Large intestine (tissue), 12 donors: ENCODE measurements at places on chromosomes 11 and 22. TPM values are rescaled to one million over a fixed set of nuclear protein-coding genes. Genes with fewer than 3 reads are reported as not detected.

DNA sequence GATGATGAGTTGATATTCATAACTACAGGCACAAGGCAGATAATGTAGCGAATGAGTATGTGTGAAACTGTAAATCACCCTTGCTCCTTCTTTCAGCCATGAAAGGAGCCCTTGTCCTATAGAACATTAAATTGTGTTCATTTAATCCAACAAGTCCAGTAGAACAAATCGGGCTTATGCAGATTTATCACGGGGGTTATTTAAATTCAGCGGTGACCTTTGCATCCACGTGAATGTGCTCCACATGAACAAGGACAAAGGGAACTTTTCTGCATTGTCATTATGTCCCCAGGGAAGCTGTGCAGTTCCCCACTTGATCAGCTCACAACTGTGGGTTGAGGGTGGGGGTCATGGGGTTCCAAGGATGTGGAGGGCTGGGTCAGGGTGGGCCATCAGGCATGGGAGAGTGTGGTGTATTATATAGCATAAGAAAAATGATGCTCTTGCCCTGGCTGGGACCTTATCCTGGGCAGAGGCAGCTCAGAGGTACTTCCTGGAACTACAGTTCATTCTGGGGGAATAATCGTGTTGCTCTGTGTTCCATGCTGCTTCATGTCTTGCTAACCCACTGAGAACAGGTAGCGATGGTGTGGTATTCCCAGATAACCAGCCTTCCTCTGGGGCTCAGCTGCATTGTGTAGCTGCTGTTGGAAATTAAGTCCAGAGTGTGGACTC, 306.6 kb downstream of the FAT3 start:
- no peaks in the 10 kb centered on the region for H3K36me3 ChIP-seq
- no peak for DNase-seq
- no peak overlapping the region for H3K4me3 ChIP-seq
- no peak overlapping the region for H3K27ac ChIP-seq

DNA sequence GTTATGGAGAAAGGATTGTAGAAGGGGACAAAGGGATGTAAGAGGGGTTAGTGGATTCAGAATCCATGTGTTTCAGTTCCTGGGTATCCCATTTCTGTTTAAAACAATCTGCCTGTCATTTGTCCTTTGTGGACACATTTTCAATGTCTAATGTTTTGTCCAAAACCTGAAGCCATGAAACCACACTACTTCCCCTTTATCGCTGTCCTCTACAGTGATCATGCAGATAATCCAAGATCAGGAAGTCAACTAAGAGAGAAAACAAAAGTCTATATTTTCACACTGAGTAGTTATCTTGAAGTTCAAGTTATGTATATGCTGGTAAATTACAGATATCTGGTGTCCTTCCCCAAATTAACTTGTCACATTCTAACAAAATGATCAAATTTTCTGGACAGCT, 457.0 kb downstream of the NTM start:
- H3K27ac ChIP-seq, result no peak overlapping the region
- H3K27me3 ChIP-seq, result peaks cover 5% of the 10 kb centered on the region
- H3K4me1 ChIP-seq, result no peaks in the 10 kb centered on the region
- H3K4me3 ChIP-seq, result no peak overlapping the region

- no peak overlapping the region for H3K27ac ChIP-seq
- no peaks in the 10 kb centered on the region for H3K36me3 ChIP-seq
- DNase-seq, result peak; percentile 63
- H3K27me3 ChIP-seq, result no peaks in the 10 kb centered on the region
- no peaks in the 10 kb centered on the region for H3K4me1 ChIP-seq
These were observed 56.0 kb downstream of the COPB1 start for GRCh38 chr11:14443638-14444037.

GRCh38 chr11:118912742-118913410, 12.8 kb downstream of the BCL9L start:
- peaks cover 7% of the 10 kb centered on the region for H3K36me3 ChIP-seq
- H3K27me3 ChIP-seq, result no peaks in the 10 kb centered on the region
- peaks cover 93% of the 10 kb centered on the region for H3K4me1 ChIP-seq
- no peak for DNase-seq
- no peak overlapping the region for H3K4me3 ChIP-seq

- no peaks in the 10 kb centered on the region for H3K4me1 ChIP-seq
- no peak overlapping the region for H3K4me3 ChIP-seq
- DNase-seq, result no peak
- no peaks in the 10 kb centered on the region for H3K36me3 ChIP-seq
- no peak overlapping the region for H3K27ac ChIP-seq
- H3K27me3 ChIP-seq, result no peaks in the 10 kb centered on the region
These were observed 363.6 kb downstream of the BRD1 start for GRCh38 chr22:49464037-49464436.

DNA sequence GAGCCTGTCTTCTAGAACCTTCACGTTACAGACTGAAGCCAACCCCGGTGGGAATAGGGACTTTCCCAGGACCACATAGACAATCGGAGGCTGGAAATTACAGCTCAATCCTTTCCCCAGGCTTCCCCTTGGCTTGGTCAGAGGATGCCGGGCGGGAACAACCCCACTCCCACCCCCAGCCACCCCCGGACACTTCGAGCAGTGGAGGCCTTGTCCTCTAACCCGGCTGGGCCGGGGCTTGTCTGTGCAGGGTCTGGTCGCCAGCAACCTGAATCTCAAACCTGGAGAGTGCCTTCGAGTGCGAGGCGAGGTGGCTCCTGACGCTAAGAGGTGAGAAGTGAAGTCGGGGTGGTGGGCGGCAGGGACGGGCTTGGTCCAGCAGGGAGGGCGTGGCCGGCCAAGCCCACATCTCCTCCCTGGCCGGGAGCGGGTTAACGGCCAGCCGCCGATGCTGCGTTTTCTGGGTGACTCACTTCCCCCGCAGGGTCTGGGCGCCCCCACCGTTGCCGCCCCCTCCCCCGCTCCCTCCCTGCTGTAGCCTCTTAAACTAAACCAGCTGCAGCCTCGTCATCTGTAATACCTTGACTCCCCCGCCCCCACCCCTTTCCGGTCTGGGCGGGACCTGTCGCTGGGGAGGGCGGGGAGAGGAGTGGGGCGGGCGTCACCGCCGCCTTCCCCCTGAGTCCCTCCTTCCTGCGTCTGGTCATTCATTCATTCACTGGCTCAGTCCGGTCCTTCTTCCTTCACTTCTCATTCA, 1.5 kb downstream of the LGALS1 start:
- H3K4me1 ChIP-seq, result peaks cover 26% of the 10 kb centered on the region
- peak overlapping the region; percentile 52 for H3K4me3 ChIP-seq
- peaks cover 9% of the 10 kb centered on the region for H3K36me3 ChIP-seq
- DNase-seq, result peak; percentile 82
- no peaks in the 10 kb centered on the region for H3K27me3 ChIP-seq

DNA sequence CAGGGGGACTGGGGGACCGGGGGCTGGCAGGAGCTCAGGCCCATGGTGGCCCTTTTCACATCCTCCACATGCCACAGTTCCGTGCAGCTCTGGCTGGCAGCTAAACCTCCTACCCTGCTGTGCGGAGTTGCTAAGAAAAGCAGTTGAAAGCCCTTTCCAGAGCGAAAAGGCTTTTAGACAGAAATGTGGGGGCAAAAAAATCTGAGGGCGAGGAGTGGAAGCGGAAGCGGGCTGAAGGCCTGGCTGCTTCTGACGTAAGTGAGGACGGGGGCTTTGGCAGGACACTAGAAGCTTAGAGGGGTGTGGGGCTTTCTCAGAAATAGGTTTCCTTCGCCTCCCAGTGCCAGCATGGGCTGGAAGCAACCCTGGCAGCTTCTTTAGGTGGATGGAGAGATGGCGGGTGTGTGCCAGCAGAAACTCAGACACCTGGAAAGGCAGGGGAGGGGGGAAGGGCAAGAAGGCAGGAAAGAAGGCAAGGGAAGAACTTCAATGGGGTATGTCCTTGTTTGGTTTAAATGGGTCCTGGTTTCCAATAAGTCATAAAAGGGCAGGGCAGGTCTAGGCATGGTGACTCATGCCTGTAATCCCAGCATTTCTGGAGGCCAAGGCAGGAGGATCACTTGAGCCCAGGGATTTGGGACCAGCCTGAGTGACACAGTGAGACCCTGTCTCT, 11.2 kb upstream of the DGKZ start:
- no peaks in the 10 kb centered on the region for H3K36me3 ChIP-seq
- no peak for DNase-seq
- H3K4me1 ChIP-seq, result peaks cover 24% of the 10 kb centered on the region
- no peak overlapping the region for H3K27ac ChIP-seq

GRCh38 chr11:116482716-116483115, 290.1 kb downstream of the BUD13 start:
- no peak overlapping the region for H3K4me3 ChIP-seq
- H3K27me3 ChIP-seq, result no peaks in the 10 kb centered on the region
- peak; percentile 83 for DNase-seq
- peak overlapping the region; percentile 61 for H3K27ac ChIP-seq

DNA sequence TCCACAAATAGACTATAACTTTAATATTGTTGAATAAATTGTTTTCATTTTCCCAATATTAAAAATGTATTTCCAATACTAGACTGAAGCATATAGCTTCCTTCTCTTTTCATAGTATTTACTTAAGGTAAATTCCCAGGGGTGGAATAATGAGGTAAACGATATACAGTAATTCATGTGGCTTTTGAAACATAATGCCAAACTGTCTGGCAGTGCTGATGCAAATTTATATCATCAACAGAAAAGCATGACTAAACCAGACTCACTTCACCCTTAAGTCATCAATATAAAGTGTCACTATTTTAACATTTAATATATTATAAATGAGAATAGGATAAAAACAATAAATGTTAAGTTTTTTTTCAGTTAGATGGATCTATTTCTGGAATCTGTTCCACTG, 13.6 kb downstream of the C2CD3 start:
- peaks cover 5% of the 10 kb centered on the region for H3K36me3 ChIP-seq
- H3K4me3 ChIP-seq, result no peak overlapping the region
- no peak overlapping the region for H3K27ac ChIP-seq
- no peaks in the 10 kb centered on the region for H3K27me3 ChIP-seq
- H3K4me1 ChIP-seq, result no peaks in the 10 kb centered on the region

The SMIM35 gene
- 0.46 TPM for polyA plus RNA-seq

The CNTF gene
- polyA plus RNA-seq, result 1.4 TPM

The INPP5J gene
- polyA plus RNA-seq, result 15.1 TPM
